Tibial nerve (tissue), 4 donors: ENCODE measurements at places on chromosomes 3 and 15. TPM values are rescaled to one million over a fixed set of nuclear protein-coding genes. Genes with fewer than 3 reads are reported as not detected.

Gene MTHFS
- total RNA-seq = 15.9 TPM

GRCh38 chr3:153190923-153191322, 28.9 kb downstream of the RAP2B start:
- no peak for DNase-seq

DNA sequence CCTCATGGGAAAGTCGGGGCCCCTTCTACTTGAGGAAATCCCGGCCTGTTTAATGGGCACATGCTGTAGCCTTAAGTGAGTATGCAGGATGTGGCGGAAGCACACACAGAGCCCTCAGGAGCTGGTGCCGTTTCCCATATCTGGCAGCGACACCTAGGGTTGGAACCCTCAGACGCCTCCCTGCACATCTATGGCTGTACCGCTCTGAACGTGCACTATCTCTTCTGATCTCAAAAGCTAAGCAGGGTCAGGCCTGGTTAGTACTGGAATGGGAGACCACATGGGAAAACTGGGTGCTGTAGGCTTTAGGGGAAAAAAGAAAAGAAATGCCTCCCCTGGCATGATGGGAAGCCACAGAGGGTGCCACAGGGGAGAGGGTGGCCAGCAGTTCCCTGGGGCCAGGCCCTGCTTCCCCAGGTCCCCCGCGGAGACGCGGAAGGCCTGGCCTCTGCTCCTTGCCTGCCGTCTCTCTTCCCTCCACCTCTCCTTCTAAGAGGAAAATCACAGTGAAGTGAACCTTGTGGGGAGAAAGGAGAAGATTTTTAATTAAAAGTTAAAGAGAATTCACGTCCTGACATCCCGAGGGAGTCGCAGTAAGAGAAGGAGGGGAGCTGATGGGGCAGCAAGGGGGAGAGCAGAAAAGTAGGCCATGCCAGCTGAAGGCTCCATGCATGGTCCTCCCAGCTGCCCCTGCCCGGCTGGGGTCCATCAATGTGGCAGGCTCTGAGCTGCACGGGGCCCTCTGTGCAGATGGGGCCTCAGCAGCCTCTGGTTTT, 60.5 kb upstream of the TMEM115 start:
- DNase-seq = no peak

- no peak for DNase-seq
These were observed 3.3 kb upstream of the EHD4 start for GRCh38 chr15:41975669-41976068.

- no peak for DNase-seq
These were observed 143.7 kb downstream of the NR1D2 start for GRCh38 chr3:24088782-24089181.
